ENCODE measurements at places on chromosomes 7 and 10.
A peak's percentile ranks its signal among the peaks of the same experiment; 100 is the strongest.

DNA sequence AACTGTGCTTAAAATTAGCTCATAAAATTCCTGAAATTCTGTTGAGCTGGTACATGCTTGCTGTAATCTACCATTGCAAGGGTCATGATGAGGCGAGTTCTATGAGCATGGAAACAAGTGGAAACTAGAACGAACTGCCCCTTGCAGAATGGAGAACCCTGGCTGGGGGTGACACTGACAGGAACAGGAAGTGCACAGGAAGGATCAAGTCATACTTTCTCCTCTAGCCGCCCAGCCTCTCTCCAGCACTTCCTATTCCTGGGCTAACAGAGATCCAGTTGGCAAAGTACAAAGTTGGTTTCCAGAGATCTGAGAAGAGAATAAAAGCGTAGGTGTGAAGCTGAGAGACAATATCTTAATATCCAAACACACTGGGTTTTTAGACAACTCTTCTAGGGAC is 414.2 kb upstream of the PODXL start:
- no peak for DNase-seq

DNA sequence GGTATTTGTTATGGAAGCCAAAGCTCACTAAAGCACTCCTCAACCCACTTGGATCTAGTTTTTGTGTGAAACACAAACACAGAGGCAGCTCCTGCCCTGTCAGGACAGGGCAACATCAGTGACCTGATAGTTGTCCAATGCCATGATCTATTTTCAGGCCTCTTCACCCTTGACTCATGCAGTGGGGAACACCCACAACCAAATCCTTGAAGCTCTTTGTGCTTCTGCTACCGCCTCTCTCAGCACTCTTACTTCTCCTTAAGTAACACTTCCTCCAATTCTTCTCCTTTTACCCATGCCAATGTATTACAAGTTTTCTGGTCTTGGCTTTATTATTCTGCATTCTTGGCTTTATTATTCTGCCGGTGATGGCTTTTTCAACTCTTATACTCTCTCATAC is 425.3 kb downstream of the INHBA start:
- DNase-seq = no peak

DNA sequence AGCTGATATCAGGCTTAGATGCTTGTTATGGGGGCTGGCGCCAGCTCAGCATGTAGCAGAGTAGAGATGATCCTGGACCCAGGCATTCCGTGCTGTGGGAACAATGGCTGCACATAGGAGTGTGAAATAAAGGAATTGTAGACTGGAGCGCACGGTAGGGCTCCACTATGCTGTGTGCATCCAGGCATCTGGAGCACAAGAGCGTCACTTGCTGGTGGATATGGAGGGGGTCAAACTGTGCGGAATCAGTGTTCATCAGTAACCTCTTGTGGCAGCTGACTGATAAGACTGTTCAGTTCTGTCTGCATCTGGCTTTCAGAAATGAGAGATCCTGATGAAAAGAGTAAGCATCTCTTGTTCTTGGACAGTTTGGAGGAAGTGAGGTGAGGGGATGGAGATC is 55.8 kb downstream of the ZNF503 start:
- no peak for DNase-seq

DNA sequence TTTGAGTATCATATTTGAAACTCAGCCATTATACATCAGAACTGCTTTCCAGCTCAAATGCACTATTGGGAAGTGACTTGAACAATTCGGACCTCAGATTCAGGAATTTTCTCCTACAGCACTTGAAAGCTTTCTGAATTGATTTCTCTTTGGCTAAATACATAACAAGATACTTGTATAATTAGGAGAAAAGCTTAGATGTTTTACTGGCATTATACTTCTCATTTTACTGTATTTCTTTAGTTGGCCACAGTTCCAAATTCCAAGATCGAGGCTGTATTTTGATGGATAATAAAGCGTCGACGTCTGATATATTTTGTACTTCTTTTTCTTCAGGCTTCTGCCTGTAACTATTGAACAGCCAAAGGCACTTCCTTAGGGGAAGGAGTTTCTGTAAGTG is 26.7 kb upstream of the LYZL2 start:
- no peak for DNase-seq

DNA sequence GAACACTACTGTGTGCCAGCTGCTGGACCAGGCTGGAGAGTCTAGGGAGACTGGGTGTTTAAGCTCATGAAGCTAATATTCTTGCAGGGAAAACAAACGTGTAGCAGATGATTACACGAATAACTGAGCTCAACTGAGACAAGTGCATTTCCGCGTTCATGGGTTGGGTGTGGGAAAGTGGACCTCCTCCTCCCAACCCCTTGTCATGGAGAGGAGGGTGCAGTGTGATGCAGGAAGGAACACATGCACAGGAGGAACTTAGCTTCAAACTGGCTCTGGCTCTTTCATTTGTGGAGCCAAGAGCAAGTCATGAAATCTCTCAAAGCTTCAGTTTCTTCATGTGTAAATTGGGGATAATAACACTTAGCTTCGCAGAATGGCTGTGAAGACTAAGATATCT is 204.3 kb downstream of the ARHGAP12 start:
- no peak for DNase-seq

DNA sequence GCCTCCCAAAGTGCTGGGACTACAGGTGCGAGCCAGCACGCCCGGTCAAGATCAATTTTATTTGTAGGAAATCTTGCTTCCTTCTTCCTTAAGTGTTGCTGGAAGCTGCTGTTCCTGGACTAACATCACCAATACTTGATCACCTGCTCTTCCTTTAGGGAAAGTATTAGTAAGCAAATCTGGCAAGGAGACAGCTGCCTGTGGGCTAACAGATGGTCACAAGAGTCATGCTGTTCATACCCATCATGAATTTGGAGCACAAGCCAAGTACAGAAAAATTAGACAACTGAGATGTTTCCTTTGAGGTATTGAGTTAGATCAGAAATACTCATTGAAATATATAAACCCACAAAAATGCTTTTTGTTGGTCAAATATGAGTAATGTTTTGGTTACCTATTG is 27.9 kb downstream of the BAIAP2L1 start:
- DNase-seq = peak; percentile 95

GRCh38 chr10:59896191-59896590 is 10.2 kb downstream of the CCDC6 start:
- no peak for DNase-seq

GRCh38 chr7:112019932-112020331 is 186.3 kb downstream of the DOCK4 start:
- no peak for DNase-seq

- DNase-seq = no peak
Observed at GRCh38 chr10:132847856-132848255, 61.9 kb upstream of the NKX6-2 start.

DNA sequence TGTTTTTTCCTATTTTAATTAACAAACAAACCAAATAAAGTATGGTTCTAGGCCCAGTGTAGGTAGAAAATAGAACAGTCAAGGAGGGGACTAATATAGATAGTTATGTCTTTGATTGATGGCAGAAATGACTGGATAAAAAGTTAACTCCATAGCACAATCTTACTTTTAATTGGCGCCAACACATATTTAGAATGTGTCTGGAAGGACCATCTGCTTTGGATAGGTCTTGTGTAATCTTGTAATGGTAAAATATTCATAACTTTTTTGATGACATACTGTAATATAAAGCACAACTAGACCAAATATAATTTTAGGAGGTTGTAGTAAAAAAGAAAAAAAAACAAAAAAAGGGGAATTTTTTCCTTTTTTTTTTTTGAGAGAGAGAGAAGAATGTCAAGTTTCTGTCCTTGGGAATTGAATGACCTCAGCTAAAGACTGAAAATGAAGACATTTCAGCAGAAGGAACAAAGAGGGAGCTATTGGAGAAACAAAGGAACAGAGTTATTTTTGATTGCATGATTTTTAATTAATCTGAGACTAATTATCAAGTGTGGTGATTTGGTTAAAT is 193.7 kb downstream of the CDK14 start:
- no peak for DNase-seq
